ENCODE measurements at places on chromosomes 1 and 21. TPM values are rescaled to one million over a fixed set of nuclear protein-coding genes. Genes with fewer than 3 reads are reported as not detected.

DNA sequence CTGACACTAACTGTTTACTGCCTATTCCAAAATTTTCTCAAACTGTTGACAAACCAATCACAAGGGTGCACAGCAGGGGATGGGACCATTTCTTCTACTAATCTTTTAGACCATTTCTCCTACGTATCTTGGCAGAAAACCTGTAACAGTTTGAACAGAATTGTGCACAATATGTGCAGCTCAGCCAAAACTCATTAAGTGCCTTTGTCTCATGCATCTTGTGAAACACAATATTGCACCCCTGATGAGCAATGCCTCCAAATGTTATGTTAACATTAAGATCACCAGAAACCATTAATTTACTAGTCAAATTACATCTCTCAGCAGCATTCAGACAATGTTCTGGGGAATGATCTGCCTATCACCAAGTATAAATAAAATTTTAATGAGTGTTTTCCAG, 247.5 kb downstream of the NRIP1 start:
- H3K36me3 ChIP-seq, result no peaks in the 10 kb centered on the region
- H3K4me3 ChIP-seq, result no peak overlapping the region
- no peaks in the 10 kb centered on the region for H3K4me1 ChIP-seq

- no peaks in the 10 kb centered on the region for H3K4me1 ChIP-seq
- no peak overlapping the region for H3K4me3 ChIP-seq
- H3K36me3 ChIP-seq, result no peaks in the 10 kb centered on the region
- H3K27me3 ChIP-seq, result no peaks in the 10 kb centered on the region
Observed at GRCh38 chr1:228035844-228036243, 29.0 kb downstream of the WNT3A start.

- DNase-seq, result no peak
- no peaks in the 10 kb centered on the region for H3K4me1 ChIP-seq
- H3K4me3 ChIP-seq, result no peak overlapping the region
- no peak overlapping the region for H3K27ac ChIP-seq
- H3K36me3 ChIP-seq, result no peaks in the 10 kb centered on the region
- H3K27me3 ChIP-seq, result no peaks in the 10 kb centered on the region
Observed at GRCh38 chr1:75765697-75766355, 20.2 kb upstream of the RABGGTB start.

GRCh38 chr1:83889707-83890106, 109.2 kb downstream of the TTLL7 start:
- H3K4me1 ChIP-seq, result no peaks in the 10 kb centered on the region
- no peaks in the 10 kb centered on the region for H3K27me3 ChIP-seq
- no peak overlapping the region for H3K27ac ChIP-seq
- no peaks in the 10 kb centered on the region for H3K36me3 ChIP-seq
- H3K4me3 ChIP-seq, result no peak overlapping the region

- peak; percentile 87 for DNase-seq
- H3K36me3 ChIP-seq, result no peaks in the 10 kb centered on the region
- H3K27ac ChIP-seq, result peak overlapping the region; percentile 52
- H3K4me3 ChIP-seq, result no peak overlapping the region
Observed at GRCh38 chr1:156090840-156091188, 8.5 kb upstream of the MEX3A start.

- H3K27me3 ChIP-seq, result no peaks in the 10 kb centered on the region
- DNase-seq, result no peak
- H3K27ac ChIP-seq, result no peak overlapping the region
- H3K4me3 ChIP-seq, result no peak overlapping the region
- H3K36me3 ChIP-seq, result no peaks in the 10 kb centered on the region
Observed at GRCh38 chr1:53732912-53733317, 6.0 kb downstream of the GLIS1 start.

DNA sequence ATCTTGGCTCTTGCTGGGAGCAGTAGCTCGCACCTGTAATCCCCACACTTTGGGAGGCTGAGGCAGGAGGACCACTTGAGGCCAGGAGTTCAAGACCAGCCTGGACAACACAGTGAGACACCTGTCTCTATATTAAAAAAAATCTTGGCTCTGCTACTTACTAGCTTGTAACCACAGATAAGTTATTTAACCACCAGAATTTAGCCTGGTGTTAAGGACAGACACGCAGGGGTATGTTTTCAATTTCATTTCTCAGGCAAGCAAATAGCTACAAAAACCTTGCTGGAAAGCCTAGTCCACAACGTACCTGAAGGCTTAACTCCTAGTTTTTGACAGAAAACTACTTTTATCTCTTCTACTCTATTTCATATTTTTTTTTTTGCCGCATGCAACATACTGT, 24.8 kb upstream of the GFI1 start:
- H3K27ac ChIP-seq, result no peak overlapping the region
- no peaks in the 10 kb centered on the region for H3K27me3 ChIP-seq
- no peaks in the 10 kb centered on the region for H3K36me3 ChIP-seq
- no peak for DNase-seq
- no peaks in the 10 kb centered on the region for H3K4me1 ChIP-seq

DNA sequence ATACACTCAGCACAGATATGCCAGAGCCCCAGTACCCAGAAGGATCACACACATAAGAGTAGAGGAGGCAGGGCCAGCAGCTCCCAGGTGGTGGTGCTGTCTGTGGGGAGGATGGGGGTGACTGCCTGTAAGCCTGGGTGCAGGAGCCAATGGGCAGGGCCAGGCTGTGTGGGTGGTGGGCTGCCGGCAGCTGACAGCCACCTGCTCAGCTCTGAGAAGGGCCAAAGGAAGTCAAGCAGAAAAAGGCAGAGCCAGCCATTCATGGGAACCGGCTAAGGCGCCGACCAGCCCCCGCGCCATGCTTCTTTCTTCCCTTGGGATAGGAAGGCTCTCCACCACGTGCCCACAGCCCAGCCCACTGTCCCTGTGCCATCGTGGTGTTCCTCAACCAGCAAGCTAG, 14.1 kb downstream of the PIK3C2B start:
- H3K4me3 ChIP-seq, result no peak overlapping the region
- no peaks in the 10 kb centered on the region for H3K36me3 ChIP-seq
- no peaks in the 10 kb centered on the region for H3K4me1 ChIP-seq
- DNase-seq, result no peak
- H3K27ac ChIP-seq, result no peak overlapping the region

DNA sequence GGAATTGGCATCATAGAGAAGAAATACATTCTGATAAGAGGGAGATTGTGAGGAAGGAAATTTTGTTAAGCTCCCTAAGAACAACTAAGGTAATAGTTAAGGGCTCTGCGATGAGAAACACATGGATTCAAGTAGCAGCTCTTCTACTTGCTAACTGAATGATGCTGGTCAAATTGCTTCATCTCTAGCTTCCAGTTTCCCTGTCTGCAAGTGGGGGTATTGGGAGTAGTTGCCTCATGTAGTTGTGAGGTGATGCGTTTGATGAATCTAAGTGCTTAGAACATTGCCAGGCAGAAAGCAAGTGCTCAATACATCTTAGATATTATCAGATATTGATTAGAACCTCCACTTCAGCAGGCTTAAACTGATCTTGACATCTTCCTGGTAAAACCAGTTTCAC, 84.8 kb downstream of the CD58 start:
- no peaks in the 10 kb centered on the region for H3K36me3 ChIP-seq
- H3K27me3 ChIP-seq, result no peaks in the 10 kb centered on the region
- no peak for DNase-seq
- no peak overlapping the region for H3K27ac ChIP-seq

GRCh38 chr1:156149374-156150332, 3.7 kb upstream of the SEMA4A start:
- no peaks in the 10 kb centered on the region for H3K4me1 ChIP-seq
- no peak overlapping the region for H3K27ac ChIP-seq
- H3K4me3 ChIP-seq, result no peak overlapping the region
- H3K27me3 ChIP-seq, result peaks cover 2% of the 10 kb centered on the region
- H3K36me3 ChIP-seq, result no peaks in the 10 kb centered on the region
- DNase-seq, result no peak

- peak overlapping the region; percentile 51 for H3K27ac ChIP-seq
- DNase-seq, result peak; percentile 90
- no peak overlapping the region for H3K4me3 ChIP-seq
- H3K36me3 ChIP-seq, result no peaks in the 10 kb centered on the region
- H3K4me1 ChIP-seq, result peaks cover 4% of the 10 kb centered on the region
- H3K27me3 ChIP-seq, result no peaks in the 10 kb centered on the region
Observed at GRCh38 chr1:201593200-201593921, 54.4 kb downstream of the NAV1 start.

GRCh38 chr1:214295934-214296333, 15.0 kb downstream of the SMYD2 start:
- H3K4me1 ChIP-seq, result no peaks in the 10 kb centered on the region
- H3K4me3 ChIP-seq, result no peak overlapping the region
- no peak for DNase-seq
- H3K27me3 ChIP-seq, result no peaks in the 10 kb centered on the region

GRCh38 chr1:75980972-75981897, 49.0 kb upstream of the ASB17 start:
- no peak overlapping the region for H3K4me3 ChIP-seq
- no peak overlapping the region for H3K27ac ChIP-seq
- H3K36me3 ChIP-seq, result no peaks in the 10 kb centered on the region
- no peaks in the 10 kb centered on the region for H3K4me1 ChIP-seq

GRCh38 chr21:42447182-42447581, 43.5 kb downstream of the UBASH3A start:
- H3K36me3 ChIP-seq, result no peaks in the 10 kb centered on the region
- no peak overlapping the region for H3K27ac ChIP-seq
- no peak for DNase-seq
- H3K4me3 ChIP-seq, result no peak overlapping the region
- H3K4me1 ChIP-seq, result no peaks in the 10 kb centered on the region

- H3K27me3 ChIP-seq, result no peaks in the 10 kb centered on the region
- DNase-seq, result peak; percentile 70
- H3K36me3 ChIP-seq, result no peaks in the 10 kb centered on the region
- H3K4me3 ChIP-seq, result no peak overlapping the region
Observed at GRCh38 chr1:234554698-234555311, 55.2 kb downstream of the IRF2BP2 start.

DNA sequence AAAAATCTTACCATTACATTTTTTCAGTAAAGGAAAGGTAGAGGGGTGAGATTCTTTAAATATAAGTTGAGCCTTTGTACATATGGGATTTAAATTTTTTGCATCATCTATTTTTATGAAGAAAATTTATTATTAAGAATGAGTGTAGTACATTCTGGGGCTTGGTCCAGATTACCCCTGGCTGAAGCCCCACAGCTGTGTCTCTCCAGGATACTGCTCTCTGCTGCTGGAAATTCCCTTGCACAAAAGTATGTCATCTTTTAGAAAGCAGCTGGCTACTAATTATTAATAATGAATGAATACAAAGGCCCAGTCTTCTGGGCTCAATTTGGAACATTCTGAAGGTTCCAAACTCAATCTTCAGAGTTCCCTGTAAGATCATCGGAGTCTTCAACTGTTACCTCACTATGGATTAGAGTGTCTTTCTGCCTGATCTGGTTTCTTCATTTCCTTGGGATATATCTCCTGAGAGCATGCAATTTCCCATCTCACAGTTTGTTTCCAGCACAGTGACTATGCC, 428.6 kb upstream of the BRINP3 start:
- no peaks in the 10 kb centered on the region for H3K27me3 ChIP-seq
- H3K36me3 ChIP-seq, result no peaks in the 10 kb centered on the region
- H3K27ac ChIP-seq, result no peak overlapping the region
- H3K4me1 ChIP-seq, result no peaks in the 10 kb centered on the region
- no peak for DNase-seq

DNA sequence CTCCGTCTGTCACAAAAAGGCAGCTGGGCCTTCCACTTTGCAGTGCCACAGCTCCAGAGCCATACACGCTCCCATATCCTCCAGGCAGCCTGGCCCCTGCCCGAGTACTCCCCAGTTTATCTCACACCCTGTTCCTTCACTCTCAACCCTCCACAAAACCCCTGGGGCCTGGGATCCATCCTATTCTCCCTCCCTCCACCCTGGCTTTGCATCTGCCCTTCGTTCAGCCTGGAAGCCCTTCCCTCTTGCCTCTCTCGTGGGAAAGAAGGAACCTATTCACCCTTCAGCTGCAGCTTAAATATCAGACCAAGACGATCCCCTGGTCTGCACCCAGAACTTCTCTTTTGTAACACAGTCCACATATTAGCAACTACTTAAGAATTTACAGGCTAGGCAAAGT, 56.7 kb downstream of the CAMK2N1 start:
- DNase-seq, result no peak
- no peaks in the 10 kb centered on the region for H3K27me3 ChIP-seq
- no peaks in the 10 kb centered on the region for H3K4me1 ChIP-seq
- no peaks in the 10 kb centered on the region for H3K36me3 ChIP-seq
- H3K27ac ChIP-seq, result no peak overlapping the region

ICOSLG gene
- total RNA-seq, result 2.1 TPM

LRRC38 gene
- total RNA-seq, result not detected

TP53BP2 gene
- 25.6 TPM for total RNA-seq

UTP25 gene
- total RNA-seq, result 6.8 TPM

FCMR gene
- not detected for total RNA-seq

ZNF669 gene
- total RNA-seq, result 11.8 TPM

FAAH gene
- total RNA-seq, result 10.6 TPM

UBE2U gene
- not detected for total RNA-seq

Measured in uterus (tissue), 4 donors.